ENCODE measurements at places on chromosomes 3 and 15.

GRCh38 chr15:49215768-49216739 lies 46.0 kb downstream of the GALK2 start:
- no peak for DNase-seq

DNA sequence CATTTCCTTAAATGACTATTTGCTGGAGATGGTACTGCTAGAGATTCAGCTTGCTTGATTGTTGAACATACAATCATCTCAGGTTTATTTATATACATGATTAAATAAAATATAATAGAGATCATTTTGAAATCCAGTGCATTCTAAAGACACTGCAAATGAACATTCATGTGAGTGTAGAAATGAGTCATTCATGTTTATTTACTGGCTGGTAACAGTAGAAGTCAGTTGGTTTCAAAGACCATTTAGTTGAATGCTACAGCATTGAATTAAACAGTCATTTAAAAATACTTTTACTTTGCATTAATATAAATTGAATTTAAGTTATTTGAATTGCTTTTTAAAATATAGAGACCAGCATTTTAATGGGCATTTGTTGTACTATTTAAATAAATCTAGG lies 551.9 kb upstream of the GOLIM4 start:
- no peak for DNase-seq

GRCh38 chr3:10667269-10667668 lies 148.8 kb upstream of the SLC6A11 start:
- DNase-seq = no peak

DNA sequence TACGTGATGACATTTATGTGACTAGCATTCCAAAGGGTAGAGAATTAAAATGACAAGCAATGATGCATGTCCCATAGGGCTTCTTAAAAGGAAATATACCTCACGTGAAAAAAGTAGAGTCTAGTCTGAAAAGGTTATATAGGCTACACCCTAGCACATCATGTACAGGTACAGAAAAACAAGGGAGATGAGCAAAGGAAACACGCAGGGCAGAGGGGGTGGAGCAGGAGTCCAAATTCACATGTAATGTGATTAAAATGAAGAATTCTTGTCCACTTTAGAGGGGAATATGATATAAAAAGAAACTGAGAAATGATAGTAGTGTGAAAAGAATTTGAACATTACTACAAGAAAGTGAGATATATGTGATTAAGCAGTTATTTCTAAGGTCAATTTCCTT lies 59.4 kb downstream of the HACD2 start:
- no peak for DNase-seq

- no peak for DNase-seq
These were observed 132.6 kb downstream of the RAB11A start for GRCh38 chr15:66001717-66002426.

DNA sequence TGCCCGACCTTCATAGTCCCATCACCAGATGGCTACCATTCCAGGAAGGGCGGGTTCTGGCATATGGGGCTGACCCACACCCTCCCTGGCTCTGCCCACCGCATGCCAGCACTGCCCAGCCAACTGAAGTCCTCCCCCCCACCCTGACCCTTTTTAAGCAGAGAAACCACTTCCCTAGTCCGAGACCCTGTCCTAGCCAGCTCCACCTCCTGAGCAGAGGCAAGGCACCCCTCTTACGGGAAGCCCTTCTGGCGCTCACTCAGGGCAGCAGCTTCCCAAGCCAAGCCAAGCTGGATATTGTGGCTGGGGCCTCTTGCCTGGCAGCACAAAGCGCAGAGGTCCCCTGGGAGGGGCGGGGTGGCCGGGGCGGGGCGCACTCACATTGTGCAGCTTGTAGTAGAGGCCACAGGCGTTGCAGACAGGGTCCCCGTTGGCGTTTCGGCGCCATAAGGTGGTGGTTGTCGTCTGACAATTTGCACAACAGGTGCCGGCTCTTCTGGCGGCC lies 11.5 kb downstream of the GATA2 start:
- no peak for DNase-seq

- no peak for DNase-seq
These were observed 182.1 kb upstream of the TP63 start for GRCh38 chr3:189449084-189449483.
